BE2C (cell line): ENCODE measurements at places on chromosomes 2 and 18.

DNA sequence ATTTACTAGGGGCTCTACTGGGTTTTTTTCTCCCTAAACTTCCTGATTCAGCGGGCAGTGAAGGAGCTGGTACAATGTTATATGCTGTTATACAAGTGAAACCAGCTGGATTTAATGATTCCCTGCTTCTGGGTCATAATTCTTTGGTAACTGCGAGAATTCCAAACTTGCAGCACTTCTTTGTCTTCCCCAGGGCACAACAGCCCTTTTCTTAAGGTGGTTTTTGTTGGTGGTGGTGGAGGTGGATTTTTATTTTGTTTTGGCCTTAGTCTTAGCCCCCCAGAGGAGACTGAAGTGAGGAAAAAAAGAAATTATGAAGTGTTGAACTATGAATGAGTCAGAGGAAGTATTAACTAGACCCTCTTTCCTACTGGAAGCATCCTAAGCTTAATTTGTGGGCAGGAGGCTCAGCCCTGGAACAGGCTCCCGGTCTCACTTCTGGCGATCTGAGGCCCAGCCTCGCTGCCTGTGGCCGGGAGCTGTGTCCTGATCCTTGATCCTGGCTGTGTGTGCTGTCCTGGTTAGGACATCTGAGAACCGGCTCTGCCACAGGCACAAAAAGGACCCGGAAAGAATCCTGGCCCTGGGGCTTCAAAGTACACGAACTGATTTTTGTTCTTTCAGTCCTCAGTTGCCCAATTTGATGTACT, 141.9 kb downstream of the LYPD6B start:
- no peak for DNase-seq

- peak; percentile 2 for DNase-seq
These were observed 347.5 kb downstream of the METTL4 start for GRCh38 chr18:2223849-2224248.

DNA sequence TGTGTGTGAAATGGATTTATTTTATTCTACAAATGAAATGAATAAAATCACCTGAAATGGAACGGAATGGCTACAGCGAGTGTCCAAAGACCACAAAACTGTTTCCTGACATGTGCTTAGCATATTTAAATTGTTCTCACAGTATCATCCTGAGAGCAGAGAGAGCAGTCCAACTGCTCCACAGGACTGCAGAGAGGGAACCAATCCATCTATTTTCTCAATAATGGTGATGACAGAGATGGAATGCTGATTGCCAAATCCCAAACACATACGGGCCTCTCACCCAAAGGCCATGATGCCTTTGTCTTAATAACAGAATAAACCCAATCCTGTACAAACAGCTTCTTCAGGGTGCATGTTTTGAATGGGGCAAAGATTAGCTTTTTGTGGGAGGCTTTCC, 41.1 kb downstream of the STAT1 start:
- no peak for DNase-seq

GRCh38 chr18:80074183-80074582, 34.9 kb upstream of the ADNP2 start:
- DNase-seq = no peak

DNA sequence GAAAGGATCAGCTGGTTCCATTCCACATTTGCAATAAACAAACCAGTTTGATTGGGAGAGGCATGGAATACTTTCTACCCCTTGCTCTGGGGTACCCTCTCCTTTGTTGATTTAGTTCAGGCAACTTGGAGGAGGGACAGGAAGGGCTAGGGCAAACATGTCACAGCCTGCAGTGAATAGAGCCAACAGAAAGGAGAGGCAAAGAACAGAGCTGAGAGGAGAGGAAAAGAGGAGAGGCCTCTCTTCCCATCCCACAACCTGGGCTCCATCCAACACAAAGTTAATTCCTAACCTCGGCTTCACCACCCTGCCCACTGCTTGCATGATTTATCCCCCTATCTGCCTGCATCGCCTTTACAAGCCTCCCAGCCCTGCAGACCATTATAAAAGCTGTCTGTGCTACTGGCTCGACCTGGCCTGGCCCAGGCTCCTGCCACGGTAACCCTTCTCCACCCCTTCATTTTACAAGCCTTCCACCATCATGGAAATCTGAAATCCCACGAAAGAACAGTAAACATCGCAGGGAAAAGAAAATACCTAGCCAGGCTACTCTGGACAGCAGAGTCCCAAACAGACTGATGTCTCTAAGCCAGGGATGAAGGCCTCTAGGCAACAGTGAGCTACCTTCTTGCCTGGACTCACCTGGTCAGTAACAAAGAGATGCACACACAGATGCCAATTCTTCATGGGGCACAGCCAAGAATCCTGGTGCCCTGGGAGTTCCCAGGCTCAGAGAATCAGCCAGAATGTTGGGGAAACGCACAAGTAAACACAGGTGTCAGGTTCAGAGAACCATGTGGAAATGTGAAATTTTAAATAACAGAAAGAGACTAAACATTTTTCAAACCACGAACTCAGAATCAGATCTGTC, 43.6 kb downstream of the NHEJ1 start:
- DNase-seq = no peak

DNA sequence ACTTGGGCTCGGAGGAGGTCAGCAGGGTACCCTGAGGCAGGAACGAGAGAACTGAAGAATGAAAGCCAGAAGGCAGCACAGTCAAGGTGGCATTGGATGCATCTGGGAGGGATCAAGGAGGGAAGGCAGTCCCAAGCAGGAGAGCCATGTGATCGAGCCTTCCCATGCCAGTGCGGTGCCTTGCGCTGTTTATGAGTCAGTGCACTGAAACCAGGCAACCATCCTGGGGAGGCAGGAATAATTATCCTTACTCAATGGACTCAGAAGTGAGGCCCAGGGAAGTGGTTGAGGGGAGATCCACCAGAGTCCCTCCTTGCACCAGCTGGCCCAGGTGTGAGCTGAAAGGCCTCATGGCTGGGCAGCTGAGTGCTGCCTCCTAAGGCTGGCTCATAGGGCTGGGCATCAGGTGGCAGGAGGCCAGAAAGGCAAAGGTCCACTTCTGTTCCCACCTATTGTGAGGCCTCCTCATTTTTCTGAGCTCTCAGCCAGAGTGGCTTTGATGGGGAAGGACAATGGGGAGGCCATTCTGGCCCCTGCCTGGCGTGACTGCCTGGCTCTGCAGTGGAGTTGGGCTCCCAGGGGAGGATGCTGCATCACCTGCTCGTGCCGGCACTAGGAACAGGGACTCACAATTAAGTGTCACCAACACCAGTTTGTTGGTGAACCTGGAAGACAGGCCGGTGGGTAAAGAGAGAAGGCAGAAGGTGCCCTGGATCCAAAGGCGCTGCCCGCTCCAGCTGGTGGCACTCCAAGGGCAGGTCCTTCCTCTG, 82.3 kb downstream of the TFCP2L1 start:
- DNase-seq = no peak

GRCh38 chr2:173106959-173107628, 31.4 kb downstream of the MAP3K20 start:
- no peak for DNase-seq
